CD4-positive, alpha-beta T cell treated with Interleukin-15 for 1 hour (primary cell): ENCODE measurements at places on chromosomes 3 and 15.
A peak's percentile ranks its signal among the peaks of the same experiment; 100 is the strongest.

GRCh38 chr3:166489826-166490225, 652.6 kb upstream of the BCHE start:
- no peak for DNase-seq

DNA sequence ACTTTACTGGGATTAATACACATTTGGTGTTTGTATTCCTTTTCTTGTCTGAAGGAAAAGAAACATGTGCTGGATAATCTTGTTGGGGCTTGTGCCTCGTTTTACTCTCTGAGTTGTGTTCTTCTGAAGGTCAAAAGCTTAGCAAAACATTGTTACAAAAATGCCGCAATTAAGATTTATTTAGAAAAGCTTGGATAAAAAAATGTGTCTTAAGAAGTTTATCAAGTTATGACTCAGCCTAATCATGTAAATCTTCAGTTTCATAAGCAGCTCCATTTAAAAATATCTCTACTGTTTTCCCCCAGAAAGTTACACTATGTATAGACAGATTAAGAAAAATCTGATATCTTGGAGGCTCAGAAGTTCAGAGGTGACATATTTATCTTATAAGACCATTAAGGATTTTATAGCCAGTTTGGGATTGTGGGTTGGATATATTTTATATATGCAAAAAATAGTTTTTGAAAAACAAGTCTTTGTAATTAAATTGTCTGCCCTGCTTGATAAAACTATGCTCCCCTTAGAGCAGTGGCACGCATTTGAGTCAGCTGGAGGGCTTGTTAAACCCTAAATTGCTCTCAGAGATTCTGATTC, 56.5 kb downstream of the CLDN11 start:
- DNase-seq: no peak

DNA sequence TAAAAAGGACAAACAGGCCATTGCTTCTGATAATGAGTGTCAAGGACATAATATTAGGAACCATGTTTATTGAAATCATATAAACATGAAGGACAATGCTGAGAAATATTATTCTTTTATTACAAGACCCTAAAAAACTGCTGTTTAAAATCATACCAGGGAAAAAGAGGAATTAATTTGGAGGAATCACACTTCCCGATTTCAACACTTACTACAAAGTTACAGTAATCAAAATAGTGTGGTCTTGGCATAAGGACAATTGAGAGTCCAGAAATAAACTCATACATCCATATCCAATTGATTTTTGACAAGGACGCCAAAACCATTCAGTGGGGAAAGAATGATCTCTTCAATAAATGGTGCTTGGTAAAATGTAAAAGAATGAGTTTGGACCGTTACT, 13.0 kb downstream of the CYP1A1 start:
- no peak for DNase-seq

DNA sequence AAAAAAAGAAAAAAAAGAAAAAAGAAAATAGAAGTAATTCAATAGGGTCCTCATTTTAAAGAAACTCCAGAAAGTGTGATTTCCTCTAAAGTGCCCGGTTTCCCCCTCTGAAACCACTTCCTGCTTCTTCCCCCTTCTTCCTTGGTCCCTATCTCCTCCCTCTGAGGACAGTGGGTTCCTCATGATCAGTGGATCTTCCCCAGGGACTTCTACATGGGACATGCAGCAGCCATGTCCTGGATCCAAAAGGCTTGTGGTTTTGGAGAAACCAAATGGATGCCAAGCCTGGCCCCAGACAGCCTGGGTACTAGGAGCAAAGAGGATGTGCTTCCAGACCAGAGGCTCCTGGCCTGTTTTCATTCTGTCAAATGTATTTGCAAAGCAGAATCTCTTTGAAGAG, 26.6 kb upstream of the SMAD6 start:
- no peak for DNase-seq

DNA sequence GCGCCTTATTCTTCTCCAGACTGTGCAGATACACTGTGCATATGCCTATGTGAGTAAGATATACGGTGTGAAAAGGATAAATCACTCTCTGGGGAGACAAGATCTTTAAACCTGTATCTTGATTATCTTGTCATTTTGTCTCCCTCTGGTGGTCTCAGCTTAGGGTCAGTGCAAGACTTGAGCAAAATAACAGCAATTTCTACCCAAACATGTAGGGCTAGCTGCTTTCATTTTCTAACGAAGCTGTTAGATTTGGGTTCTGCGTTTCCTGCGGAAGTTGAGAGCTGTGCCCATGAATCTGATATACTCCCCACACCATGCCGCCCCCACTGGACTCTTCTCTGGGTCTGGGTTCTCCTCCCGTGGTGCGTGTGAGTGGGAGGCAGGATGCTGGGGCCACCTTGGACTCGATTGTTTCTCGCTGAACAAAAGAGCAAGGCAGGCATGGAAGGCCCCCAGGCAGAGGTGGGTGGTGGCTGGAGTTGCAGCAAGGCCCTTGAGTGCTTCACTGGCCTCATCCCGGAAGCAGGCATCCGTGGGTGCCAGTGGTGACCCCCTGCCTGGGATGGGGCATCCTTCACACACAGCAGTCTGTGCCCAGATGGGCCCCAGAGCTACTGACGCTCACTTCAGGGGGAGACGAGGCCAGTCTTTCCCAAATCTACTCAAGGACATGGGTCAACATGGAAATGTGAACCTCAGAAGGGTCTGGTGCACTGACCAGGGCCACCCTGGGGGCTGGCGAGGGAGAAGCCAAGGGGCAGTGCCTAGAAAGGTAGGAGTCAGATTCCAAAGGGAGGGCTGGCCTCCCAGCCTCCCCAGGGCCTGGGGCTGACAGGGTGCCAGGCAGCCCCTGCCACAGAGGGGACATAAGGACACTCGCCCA, 179.6 kb downstream of the NSMCE3 start:
- DNase-seq: no peak

- DNase-seq: no peak
These were observed 464.5 kb downstream of the RBMS3 start for GRCh38 chr3:29745232-29745870.

GRCh38 chr3:49723296-49723627, 489 bp downstream of the GMPPB start:
- DNase-seq: peak; percentile 63

DNA sequence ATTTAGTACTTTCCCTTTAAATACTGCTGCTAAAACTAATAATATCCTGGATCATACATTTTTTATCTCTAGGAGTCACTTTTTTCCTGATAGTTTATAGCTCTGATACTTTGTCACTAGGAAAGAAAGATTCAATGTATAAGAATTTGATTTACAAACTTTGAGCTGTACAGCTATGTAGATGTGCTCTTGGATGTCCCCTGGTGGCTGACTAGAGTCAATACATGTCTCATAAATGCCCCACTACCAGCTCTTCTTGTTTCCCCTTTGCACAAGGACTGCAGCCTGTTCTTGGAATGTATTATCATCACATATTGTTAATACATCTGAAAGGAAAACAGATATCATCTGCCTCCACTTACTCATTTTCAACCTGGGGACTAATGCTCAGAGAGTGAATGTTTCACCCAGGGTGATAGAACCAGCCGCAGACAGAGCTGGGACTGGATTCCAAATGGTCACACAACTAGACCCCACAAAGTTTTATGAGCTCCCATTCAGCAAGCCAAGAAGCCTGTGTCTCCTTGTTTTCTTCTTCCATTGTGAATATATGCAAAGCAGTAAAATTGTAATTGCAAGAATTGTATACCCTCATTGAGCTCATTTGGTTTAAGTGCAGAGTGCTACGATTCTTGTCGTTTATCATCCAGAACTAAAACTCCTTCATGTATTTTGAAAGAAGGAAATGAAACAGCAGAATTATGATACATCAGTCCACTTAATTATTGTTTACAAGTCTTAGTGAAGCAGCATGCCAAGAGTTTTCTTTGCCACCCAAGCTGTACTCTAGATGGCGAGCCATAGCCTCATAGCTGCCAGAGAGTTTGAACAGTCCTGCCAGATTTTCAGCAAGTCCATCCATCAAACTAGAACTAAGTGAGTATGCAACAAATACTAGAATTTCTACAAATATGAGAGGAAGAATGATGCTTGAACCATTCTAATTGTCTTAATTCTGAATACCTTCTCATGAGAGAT, 261.6 kb upstream of the LMCD1 start:
- no peak for DNase-seq

DNA sequence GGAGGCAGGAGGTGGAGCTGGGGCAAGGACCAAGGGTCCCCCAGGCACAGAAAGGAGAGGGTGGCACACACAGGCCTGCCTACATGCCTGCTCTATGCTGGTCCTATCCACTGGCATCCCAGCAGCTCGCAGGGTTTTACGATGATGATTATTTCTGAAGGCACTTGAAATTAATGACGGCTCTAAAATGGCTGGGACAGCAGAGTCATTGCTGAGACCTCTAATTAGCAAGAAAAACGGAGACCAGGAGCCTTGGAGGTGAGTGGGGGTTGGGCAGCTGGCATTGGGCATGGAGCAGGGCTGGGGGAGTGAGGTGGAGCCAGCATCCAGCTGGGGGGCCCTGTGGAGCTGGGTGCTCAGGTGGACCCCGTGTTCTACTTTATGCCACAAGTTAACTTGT, 3.5 kb upstream of the LINGO1 start:
- DNase-seq: no peak

GRCh38 chr15:35243758-35244157, 158.7 kb upstream of the NANOGP8 start:
- no peak for DNase-seq

- DNase-seq: no peak
These were observed 37.3 kb downstream of the EHHADH start for GRCh38 chr3:185216607-185216958.

- DNase-seq: no peak
These were observed 22.4 kb downstream of the B3GNT5 start for GRCh38 chr3:183275418-183275817.

GRCh38 chr3:17936736-17937480, 194.5 kb upstream of the TBC1D5 start:
- DNase-seq: no peak

GRCh38 chr15:67296188-67296587, 41.6 kb downstream of the IQCH start:
- no peak for DNase-seq

GRCh38 chr15:38438031-38438986, 15.6 kb upstream of the FAM98B start:
- DNase-seq: no peak

GRCh38 chr3:139157161-139157932, 112.7 kb upstream of the PRR23C start:
- no peak for DNase-seq

DNA sequence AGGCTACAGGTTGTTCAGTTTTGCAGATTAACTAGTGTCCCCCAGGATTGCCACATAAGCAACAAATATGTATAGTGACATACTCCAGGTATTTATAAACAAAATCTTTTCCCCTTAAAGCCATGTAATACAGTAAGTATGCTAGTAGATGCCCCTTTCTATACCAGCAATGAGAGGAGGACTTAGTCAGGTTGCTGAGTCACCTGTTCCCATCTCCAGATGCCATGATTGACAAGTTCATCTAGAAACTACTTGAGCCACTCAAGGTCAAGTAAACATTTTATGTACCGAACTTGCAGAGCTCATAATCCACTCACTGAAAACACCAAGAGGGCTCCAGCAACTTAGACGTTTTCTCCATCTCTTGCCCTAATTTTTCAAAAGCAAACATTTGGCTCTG, 18.2 kb downstream of the SLC9A9 start:
- no peak for DNase-seq

- DNase-seq: no peak
These were observed 102.0 kb downstream of the GTPBP8 start for GRCh38 chr3:113092746-113093145.

GRCh38 chr3:42410370-42411131, at the start of gene LYZL4:
Gene LYZL4, minus strand, starts transcription at chr3:42410610. Its CDS starts 3,359 bp downstream, at chr3:42407251.
- DNase-seq: no peak
